ENCODE measurements at places on chromosomes 12 and 14. TPM values are rescaled to one million over a fixed set of nuclear protein-coding genes. Genes with fewer than 3 reads are reported as not detected.
A peak's percentile ranks its signal among the peaks of the same experiment; 100 is the strongest.

- peak; percentile 27 for DNase-seq
Observed at GRCh38 chr12:49462083-49462744, 76.6 kb upstream of the KCNH3 start.

GRCh38 chr12:116009805-116010204 lies 267.7 kb downstream of the MED13L start:
- peak; percentile 3 for DNase-seq

- peak; percentile 55 for DNase-seq
Observed at GRCh38 chr14:21978184-21978998, 304.8 kb upstream of the OR4E1 start.

DNA sequence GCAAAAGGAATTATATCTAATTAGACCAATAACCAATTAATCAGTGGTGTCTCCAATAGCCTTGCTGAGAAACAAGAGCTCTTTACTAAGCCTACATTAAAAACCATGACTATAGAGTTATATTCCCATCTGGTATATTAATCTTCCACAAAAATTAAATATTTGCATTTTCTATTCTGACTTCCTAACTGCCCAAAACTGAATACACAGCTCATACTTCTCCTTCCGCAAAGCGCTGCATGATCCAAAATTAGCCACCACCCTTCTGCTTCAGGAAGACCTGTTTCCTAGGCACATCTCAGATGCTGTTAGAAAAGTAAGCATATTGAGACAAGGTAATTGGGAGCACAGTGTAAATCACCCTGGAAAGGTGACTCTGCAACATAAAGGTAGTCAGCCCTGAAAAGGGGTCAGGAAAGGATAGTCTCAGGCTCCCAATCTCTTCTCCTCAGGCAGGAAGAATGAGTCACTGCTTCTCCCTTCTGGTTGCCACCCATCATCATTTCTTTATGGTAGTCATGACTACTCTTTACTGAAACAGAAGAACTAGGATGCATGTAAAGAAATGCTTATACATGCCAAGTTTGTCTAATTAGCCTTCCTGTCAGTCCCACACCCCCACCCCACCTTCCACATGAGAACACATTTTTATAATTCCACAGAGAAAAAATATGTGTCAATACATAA lies 54.3 kb downstream of the PLCZ1 start:
- DNase-seq = peak; percentile 19

DNA sequence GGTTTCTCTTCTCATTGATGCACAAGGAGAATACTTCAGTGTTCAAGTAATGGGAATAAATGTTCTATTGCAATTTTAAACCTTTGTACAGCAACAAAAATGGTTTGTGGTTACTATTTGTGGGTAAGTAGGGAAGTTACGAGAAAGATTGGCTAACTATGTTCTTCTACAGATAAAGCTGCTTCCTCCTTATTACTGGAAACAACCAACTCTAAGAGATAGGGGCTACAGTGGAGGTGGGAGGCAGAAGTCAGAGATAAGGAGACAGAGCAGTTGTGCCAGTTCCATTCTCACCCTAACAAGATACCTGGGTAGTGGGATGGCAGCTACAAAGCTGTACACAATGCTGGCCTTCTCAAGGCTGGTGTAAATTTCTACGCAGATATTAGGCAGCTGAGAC lies 16.2 kb downstream of the NOXRED1 start:
- DNase-seq = no peak

GRCh38 chr14:48373981-48374380 lies 698.6 kb upstream of the MDGA2 start:
- DNase-seq = no peak

DNA sequence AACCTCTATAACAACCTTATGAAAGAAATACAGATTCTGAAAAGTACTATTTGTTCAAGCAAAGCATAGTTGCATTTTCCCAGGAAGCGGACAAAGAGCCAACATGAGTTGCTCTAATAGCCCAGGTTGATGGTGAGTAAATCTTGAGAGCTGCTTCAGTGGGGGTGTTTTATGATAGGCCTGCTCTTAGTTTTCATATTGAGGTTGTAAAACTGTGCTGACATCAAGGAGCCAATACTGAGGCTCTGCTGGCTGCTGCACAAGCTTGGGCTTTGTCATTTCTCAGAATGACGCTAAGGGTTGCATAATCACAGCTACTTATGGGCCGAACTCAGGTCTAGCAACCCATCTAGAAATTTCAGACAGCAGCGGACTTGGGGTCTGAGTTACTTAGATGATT lies 11.5 kb downstream of the TBC1D30 start:
- DNase-seq = no peak

DNA sequence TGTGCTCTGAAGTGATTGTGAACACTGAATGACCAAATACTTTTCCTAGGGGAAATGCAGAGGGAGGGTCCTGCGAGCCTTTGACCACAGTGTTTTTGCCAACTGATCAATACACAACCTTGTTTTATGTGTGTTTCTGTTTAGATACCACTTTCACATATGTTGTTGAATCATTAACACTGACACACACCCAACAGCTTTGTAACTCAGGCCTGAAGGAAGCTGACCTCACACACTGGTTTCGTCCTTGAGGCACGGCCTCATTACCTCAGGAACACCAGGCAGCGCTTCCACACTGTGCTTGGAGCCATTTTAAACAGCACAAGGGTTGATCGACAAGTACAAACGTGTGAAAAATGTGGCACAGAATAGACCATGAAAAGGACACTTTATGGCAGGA lies 60.0 kb downstream of the PPFIBP1 start:
- no peak for DNase-seq

- DNase-seq = peak; percentile 12
Observed at GRCh38 chr12:102740141-102740955, 176.7 kb downstream of the PAH start.

- no peak for DNase-seq
Observed at GRCh38 chr14:102939820-102940561, 17.5 kb downstream of the AMN start.

DNA sequence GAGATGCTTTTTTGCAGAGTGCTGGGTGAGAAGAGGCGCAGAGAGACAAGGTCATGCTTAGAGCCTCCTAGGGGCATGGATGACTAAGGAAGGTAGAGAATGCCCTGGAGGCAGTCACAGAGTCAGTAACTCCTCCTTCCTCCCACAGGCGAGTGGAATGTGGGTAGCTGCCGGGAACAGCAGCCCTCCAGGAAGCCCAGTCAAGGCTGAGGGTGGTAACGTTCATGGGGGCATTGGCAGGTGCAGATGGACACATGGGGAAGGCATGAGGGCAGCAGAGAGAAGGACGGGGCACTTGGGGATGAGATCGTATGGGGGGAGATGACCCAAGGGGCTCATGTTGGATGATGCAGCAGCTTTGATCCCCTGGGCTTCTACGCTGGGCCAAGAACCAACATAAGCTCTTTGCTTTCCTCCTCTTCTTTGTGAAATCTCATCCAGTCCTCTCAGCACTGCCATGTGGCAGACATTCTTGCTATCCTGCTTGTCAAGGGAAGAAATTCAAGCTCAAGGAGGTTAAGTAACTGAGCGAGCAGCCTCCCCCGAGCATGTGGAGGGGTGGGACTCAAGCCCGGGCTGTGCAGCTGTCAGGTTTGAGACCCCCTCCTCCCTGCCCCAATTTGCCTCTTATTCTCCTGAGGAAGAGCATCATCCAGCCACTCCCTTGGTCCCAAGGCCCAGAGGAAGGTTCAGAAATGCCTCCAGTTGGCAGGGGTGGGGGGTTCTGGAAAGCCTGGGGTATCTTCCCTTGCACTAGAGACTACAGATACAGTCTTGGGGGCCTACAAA lies 187.9 kb downstream of the PIWIL1 start:
- no peak for DNase-seq

GRCh38 chr14:93741556-93742230 lies 46.6 kb downstream of the PRIMA1 start:
- no peak for DNase-seq

- DNase-seq = no peak
Observed at GRCh38 chr12:113855998-113856397, 110.1 kb downstream of the RBM19 start.

DNA sequence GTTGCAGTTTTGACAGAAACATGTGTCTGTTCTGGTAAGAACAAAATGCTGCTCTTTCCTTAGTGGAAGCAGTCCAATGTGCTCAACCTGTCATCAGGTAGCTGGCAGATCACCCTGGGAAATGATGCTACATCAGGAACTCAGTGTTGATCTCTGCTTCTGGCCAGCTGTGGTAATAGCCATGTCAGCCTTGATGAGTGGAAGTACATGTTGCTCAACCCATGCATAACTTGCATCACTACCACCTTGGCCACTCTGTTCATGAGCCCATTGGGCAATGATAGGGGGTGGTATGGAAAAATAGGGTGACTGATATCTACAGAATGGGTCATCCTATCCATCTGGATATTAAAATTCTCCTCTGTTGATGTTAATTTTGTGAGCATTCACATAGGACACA lies 411.0 kb downstream of the C12orf50 start:
- DNase-seq = no peak

- peak; percentile 51 for DNase-seq
Observed at GRCh38 chr14:33933386-33933933, 17.4 kb downstream of the EGLN3 start.

DNA sequence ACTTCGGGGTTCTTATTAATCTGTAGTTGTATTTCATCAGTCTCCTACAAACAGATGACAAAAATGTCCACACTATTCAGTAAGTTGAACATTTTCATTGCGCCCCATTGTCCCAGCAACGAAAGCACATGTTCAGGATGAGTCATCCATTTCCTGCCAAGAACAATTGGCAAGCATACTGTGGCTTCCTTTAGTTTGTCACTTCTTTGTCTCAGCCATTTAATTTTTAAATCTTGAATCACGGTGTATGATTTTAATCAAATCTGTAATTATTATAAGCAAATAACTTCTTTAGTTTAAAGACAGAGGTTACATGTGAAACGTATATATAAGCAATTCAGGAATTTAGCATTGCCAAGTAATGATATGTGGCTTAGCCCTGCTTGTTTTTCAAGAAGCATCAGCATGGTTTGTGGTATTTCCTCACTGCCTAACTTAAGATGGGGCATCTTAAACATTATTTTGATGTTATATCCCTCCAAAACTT lies 211.3 kb upstream of the KRR1 start:
- peak; percentile 99 for DNase-seq

GRCh38 chr12:8950221-8950527 lies 729 bp upstream of the M6PR start:
- DNase-seq = no peak

DNA sequence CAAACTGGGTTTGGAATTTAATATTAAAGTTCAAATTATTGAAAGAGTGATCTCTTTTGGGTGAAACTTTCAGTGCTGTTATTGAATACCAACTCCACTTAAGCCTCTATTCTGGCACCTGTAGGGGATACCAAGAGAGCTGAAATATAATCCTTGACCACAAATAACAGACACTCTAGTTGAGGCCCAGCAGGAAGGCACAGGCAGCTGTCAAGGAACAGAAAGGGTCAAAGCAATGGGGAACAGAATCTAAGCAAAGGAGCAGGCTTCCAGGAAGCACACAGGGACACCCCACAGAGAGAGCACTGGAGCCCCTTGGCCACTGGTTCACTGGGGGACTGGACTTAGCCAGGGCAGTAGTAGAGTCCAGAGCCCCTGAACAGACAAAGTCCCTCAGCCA lies 120.9 kb upstream of the SFSWAP start:
- DNase-seq = no peak

DNA sequence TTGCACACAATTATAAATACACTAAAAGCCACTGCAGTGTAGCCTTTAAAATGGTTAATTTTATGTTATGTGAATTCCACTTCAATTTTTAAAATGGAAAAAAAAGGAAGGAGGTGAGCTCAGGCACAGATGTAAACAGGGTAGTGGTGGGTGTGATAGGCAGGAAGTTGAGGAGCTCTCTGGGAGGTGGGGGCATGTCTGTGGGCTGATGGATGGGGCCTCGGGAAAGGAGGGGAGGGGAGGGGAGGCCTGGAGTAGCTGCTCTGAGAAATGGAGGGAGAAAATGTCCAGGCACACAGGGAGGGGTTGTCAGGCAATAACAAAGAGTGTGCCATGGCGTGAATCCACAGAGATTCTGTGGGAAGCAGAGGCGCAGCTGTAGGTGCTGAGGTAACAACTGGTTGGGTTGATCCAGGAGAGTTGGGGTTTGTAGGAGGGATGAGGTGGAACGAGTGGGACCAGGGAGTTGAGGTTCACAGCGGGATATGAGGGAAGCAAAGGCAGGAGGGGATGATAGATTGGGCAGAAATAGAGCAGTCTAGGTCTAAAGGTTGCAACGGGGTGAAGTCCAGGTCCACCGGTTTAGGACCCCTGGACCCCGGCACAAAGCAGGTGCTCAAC lies 57.2 kb downstream of the LTBP2 start:
- DNase-seq = no peak

DNA sequence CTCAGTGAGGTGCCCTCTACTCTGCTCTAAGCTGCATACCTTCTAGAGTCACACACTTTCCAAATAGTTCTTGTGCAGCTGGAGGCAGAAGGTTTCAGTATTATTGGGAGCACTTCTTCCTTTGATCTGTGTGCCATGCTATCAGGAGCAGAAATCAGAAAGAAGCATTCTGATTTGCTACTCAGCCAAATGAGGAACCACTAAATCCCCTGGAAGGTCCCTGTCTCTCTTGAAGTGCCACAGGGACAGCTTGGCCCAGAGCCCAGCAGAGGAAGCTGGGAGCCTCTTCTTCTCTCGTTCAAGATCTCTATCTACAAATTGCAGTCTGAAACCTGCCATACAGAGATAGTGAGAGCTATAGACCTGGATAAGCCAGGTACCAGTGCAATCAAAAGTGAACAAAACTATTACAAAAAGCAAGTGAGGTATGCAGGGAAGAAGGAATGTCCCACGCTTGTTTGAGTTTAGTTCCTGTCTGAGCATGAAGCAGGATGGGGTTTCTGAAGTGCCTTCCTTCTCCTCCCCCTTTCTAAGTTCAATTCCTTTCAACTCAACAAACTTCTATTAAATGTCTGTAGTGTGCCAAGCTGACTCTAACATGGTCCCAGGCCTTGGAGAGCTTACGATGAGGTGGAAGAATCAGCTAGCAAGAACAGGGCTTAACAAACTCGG lies 100.9 kb upstream of the PARP11 start:
- no peak for DNase-seq

- DNase-seq = no peak
Observed at GRCh38 chr14:101559624-101560533, 1.4 kb upstream of the DIO3 start.

GRCh38 chr12:22458298-22458937 lies 85.9 kb downstream of the C2CD5 start:
- no peak for DNase-seq

DNA sequence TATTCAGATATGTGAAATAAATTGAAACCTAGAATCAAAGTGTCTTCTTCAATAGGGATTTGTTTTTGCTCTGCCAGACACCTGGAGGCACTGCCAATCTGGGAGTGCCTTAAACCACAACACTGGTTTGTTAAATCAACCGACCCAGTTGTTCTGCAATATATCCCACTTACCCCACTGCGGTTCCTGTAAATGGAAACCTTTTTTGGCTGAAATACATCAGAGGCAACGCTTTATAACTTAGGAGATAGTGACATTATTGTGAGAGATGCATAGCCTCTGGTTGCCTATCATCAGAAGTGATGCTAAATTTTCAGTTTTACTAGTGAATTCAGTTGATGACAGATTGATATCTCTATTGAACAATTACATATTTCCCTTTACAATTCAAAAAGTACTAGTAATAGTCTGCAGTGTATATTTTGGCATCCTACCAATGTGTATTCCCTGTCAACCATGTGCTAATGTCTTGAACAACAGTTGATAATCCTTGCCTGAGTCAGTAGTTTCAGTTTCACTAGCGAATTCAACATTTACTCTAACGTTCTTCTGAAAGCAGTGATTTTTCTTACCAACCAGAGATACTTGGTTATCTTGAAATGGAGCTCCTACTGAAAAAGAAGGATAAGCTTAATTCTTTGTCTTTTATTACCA lies 30.5 kb downstream of the PPP2R5C start:
- DNase-seq = peak; percentile 77

RAD9B gene
- total RNA-seq = 0.40 TPM

KRT2 gene
- total RNA-seq = not detected

POTEG gene
- total RNA-seq = not detected

CSRP2 gene
- 15.1 TPM for total RNA-seq

OAS1 gene
- 13.5 TPM for total RNA-seq

STAC3 gene
- 0.40 TPM for total RNA-seq
